Activated CD8-positive, alpha-beta memory T cell treated with anti-CD3 and anti-CD28 coated beads for 4 hours (primary cell): ENCODE measurements at places on chromosomes 7 and 10.

DNA sequence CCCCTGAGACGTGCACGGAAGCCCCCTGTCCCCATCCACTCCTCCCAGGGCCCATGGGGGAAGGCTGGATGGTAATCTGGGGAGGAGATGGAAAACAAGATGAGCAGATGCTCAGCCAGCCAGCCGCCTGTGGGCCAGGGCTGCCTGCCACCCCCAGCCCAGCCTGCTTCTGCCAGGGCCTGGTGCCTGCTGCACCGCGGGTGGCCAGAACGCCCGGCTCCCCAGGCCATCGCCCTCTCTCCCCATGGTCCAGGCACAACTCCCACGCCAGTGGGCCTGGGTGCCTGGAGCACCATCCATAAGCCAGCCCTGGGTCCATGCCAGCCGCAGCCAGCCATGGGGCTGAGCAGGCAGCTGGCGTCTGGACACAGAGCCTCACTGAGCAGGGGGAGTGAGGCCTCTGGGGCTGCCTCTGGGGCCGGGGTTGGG is 57.2 kb upstream of the ELN start:
- DNase-seq: no peak

GRCh38 chr10:34171957-34172527 is 643.1 kb downstream of the PARD3 start:
- DNase-seq: no peak

DNA sequence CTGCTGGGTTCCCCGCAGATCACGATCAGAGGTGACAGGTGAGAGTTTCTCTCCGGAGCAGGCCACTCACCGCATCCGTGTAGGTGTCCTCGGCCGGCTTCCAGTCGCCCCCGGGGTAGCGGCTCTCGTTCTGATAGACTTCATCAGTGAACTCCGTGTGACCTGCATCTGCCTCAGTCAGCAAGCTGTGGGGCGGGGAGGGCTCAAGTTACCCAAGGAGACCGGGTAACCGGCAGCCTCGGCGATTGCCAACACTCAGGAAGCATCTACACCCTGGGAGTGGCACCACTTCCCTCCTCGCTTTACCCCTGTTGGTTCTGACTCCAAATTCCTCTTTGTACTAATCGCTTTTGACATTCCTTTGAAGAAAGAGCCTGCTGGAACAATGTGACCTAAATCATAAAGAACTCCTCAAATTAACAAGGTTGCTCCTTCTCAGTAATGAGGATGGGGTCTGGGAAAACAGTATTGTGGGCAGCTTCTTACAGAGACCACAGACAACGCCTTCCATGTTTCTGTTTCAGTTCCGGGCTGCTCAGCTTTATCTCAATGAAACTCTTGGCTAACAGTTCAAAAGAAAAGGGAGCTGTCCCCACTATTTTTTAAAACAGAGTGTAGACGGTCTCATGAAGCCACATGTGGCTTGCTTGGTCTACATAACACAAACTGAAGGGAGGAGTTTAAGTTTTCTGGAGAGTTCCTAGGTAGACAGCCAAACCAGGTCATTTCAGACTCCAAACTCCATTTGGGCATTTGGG is 118.1 kb downstream of the MYOF start:
- no peak for DNase-seq

GRCh38 chr7:49771427-49772176 is 1.8 kb upstream of the VWC2 start:
- no peak for DNase-seq

DNA sequence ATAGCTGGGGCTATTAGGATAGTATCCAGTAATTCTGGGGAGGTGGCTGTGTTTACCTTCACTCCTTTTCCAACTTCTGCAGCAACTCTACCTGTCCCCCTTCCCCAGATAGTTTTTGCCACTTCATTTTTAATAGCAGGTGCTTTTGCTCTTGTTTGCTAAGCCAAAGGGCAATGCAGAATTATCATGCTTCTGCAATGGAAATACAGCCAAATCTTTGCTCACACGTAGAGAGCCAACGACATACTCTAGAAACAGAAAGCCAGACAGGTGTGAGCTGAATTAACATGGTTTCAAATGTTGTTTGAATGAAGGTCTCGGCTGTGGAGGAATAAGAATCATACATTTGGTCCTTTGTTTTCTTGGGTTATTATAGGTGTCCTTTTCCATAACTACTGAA is 14.4 kb downstream of the PLEKHS1 start:
- DNase-seq: no peak

DNA sequence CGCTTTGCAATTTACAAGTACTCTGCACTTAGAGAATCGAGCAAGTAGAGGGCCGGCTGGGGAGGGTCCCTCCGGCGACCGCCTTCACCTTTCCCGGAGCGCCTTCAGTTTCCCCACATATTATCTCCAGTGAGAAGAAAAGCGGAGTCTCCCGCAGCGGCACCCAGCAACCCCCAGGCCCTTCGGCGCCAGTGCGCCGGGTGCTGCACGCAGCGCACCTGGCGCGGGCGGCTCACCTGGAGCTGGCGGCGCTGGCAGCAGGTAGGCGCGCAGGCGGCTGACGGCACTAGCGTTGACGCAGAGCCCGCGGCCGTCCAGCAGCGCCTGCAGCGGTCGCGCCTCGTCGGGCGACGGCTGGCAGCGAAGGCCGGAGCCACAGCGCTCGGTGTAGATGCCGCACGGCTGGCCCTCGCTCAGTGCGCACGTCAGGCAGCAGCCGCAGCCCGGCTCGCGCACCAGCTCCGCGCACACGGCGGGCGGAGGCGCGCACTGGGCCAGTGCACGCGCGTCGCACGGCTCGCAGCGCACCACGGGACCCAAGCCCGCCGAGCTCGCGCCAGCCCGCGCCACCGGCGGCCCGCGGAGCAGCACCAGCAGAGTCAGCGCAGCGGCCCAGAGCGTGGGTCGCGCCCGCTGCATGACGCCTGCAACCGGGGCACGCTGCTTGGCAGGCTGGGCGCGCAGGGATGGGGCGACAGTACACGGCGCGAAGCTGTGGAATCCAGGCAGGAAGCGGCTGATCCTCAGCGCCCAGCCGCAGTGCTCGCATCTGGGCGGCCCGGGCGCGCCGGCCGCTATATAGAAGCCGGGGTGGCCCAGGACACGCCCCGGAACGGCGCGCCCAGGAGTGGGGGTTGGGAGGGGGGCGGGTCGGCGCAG is at the start of gene IGFBP3:
Gene IGFBP3 (minus strand): TSS at position 771 of the 879 bp plus-strand sequence. CDS start 132 bp downstream, at position 639.
- no peak for DNase-seq

DNA sequence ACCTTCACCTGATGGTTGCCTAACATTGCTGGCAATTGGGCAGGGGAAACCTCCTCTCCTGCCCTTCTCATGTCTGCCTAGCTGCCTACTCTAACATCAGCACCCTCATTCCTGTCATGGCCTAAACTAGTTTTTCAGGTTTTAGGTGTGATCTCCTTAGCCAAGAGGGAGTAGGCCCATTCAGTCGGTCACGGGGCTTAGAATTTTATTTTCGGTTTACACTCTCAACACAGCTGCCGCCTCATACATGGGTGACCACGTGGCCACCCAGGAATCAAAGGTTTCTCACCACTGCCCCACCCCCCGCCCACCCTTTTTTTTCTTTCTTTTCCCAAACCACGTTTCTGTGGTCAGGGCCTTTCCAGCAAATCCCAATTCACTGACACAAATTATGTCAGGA is 97.2 kb downstream of the RALA start:
- DNase-seq: no peak

DNA sequence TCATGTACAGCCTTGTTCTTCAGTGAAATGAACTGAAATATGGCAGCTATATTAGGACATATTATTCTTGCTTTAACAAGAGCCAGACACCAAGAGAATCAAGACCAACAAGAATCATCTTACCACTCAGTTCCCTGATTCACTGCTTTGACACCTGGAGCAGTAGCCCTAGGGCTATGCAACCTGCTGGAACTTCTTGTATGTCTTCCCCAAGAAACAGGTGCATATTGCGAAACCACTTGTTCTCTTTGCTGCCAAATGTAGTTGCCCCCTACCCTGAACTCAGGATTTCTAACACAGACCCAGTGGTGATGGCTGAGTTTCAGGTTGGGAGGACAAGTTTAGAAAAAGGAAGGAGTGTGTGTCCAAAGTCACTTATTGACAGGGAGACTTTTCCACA is 46.1 kb downstream of the WIPF3 start:
- DNase-seq: no peak

DNA sequence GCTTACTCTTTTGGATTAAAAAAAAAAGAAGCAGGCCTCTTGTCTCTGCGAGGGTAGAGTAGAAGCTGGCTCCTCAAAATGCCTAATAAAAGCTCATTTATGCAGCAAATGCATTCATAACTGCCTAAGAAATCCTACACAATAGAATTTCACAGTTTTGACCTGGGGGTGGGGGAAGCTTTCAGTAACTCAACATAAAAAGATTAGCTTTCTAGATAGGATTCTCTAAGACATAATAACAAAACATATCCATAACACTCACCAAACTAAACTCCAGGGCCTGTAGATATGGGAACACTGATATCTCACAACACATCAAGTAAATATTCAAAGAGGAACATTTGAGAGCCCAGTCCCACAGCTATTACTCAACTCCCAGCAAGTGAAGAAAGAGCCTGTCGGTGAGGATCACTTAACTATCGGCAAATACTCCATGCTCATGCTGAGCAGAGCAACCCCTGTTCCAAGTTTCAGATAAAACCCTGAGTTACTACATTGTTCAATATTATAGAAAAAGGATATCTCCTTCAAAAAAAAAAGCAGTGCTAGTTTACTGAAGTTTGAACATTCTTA is 88.1 kb downstream of the COBL start:
- no peak for DNase-seq
